Activated T-helper 1 cell treated with anti-CD3 and anti-CD28 coated beads, Interleukin-12 subunit alpha, Interleukin-12 subunit beta, Interleukin-2, Interleukin-4 antibody, amounts not matched to agents 30 ng/mL and 10 ng/mL and 1 ng/mL, durations not matched to agents 14 hours and 24 hours and 36 hours (primary cell): ENCODE measurements at places on chromosomes 5 and 9. TPM values are rescaled to one million over a fixed set of nuclear protein-coding genes. Genes with fewer than 3 reads are reported as not detected.

The PCDHB2 gene
- not detected in 2 replicates for total RNA-seq

The LIFR gene
- 0.10 and 0.20 TPM in 2 replicates for total RNA-seq

The CDK9 gene
- 97.3 and 105 TPM in 2 replicates for total RNA-seq

The ORM2 gene
- total RNA-seq, result not detected in 2 replicates

DNA sequence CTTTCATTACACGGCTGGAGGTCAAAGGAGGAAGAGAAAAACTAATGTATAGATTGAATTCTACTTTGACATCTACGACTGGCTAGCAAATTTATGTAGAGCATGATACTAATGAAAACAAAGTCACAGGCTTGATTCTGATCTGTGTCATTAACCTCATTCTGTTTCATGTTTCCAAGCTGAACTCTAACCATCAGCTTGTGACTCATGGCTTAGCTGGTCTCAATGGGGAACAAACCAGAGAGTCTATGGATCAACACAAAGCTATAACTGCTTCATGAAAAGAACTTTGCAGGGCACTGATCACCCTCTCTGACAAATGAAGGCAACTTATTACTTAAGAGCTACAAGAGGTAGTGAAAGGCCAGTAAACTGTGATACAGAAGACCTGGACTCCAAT lies 23.6 kb upstream of the PDE4D start:
- H3K27ac ChIP-seq, result no peak overlapping the region
- H3K27me3 ChIP-seq, result no peaks in the 10 kb centered on the region
- H3K4me3 ChIP-seq, result no peak overlapping the region
- H3K4me1 ChIP-seq, result no peaks in the 10 kb centered on the region
- no peaks in the 10 kb centered on the region for H3K36me3 ChIP-seq

DNA sequence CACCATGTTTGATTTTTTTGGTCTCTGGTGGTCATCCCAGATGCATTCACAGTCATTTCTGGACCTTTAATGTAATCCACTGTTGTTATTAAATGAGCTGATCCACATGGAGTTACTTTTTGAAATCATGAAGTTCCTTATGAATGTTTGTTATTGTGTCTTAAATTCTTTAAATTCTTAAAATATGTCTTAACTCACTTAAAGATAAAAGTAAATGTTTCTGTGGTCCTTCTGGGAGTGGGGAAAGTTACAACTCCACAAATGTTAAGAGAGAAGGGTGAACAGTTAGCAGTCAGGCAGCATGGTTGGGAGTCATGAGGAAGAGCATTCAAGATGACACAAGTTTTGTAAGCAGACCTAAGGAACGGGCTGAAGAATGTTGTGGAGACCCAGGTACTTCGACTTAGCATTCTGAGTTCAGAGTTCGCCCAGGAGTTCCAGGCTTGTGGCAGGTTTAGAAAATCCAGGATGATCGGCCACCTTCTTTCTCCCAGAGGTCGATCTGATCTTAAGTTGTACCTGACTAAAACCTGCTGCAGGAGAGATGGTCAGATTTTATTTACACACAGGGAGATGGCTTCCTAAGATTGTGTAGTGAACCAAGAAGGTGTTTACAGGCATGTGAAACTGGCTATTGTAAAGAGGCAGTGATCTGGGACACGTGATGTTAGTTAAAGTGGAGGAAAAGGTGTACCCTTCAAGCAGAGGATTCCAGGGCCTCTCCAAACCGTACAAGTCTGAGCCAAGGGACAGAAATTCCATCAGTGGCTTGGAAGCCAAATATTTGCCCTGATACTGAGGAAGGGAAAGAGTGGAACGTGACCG lies 17.2 kb downstream of the SLC1A1 start:
- no peaks in the 10 kb centered on the region for H3K36me3 ChIP-seq
- H3K27ac ChIP-seq, result no peak overlapping the region
- H3K4me1 ChIP-seq, result no peaks in the 10 kb centered on the region
- no peaks in the 10 kb centered on the region for H3K27me3 ChIP-seq
- DNase-seq, result no peak

GRCh38 chr9:81964218-81965171 lies 21.2 kb downstream of the SPATA31D3 start:
- no peak for DNase-seq
- no peak overlapping the region for H3K4me3 ChIP-seq
- no peaks in the 10 kb centered on the region for H3K4me1 ChIP-seq
- H3K36me3 ChIP-seq, result no peaks in the 10 kb centered on the region
- H3K27ac ChIP-seq, result no peak overlapping the region

GRCh38 chr5:132838516-132839282 lies 8.3 kb upstream of the SHROOM1 start:
- H3K4me1 ChIP-seq, result no peaks in the 10 kb centered on the region
- H3K27me3 ChIP-seq, result no peaks in the 10 kb centered on the region
- H3K27ac ChIP-seq, result no peak overlapping the region
- no peak for DNase-seq
- H3K36me3 ChIP-seq, result no peaks in the 10 kb centered on the region
- H3K4me3 ChIP-seq, result no peak overlapping the region

- H3K27me3 ChIP-seq, result no peaks in the 10 kb centered on the region
- H3K27ac ChIP-seq, result no peak overlapping the region
- H3K36me3 ChIP-seq, result peaks cover 2% of the 10 kb centered on the region
- peaks cover 9% of the 10 kb centered on the region for H3K4me1 ChIP-seq
- DNase-seq, result no peak
Observed at GRCh38 chr9:79682076-79682736, 110.4 kb downstream of the TLE4 start.

GRCh38 chr9:982394-983230 lies 6.2 kb downstream of the DMRT3 start:
- no peak overlapping the region for H3K27ac ChIP-seq
- H3K4me1 ChIP-seq, result no peaks in the 10 kb centered on the region
- no peak overlapping the region for H3K4me3 ChIP-seq
- no peak for DNase-seq
- H3K36me3 ChIP-seq, result no peaks in the 10 kb centered on the region

DNA sequence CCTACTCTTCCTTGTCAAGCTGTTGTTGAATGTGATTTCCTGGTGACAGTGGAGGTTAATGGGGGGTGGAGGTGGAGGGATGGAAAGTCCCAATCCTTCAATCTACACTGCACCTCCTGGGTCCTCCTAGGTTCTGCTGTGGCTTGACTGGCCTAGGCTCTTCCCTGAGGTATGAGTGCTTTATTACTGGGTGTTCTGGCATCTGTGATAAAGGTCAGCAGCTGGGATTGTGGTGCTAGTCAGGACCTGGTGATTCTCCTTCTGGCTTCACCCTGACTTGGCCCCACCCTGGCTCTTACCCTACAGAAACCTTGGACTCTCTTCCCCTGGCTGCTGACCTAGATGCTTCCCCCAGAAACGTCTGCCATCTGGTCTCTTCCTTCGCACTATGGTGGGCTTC lies 194.3 kb downstream of the ARHGEF28 start:
- no peak overlapping the region for H3K27ac ChIP-seq
- H3K36me3 ChIP-seq, result no peaks in the 10 kb centered on the region
- peaks cover 4% of the 10 kb centered on the region for H3K27me3 ChIP-seq
- H3K4me3 ChIP-seq, result no peak overlapping the region

- H3K4me1 ChIP-seq, result no peaks in the 10 kb centered on the region
- DNase-seq, result no peak
- no peak overlapping the region for H3K4me3 ChIP-seq
- no peak overlapping the region for H3K27ac ChIP-seq
- no peaks in the 10 kb centered on the region for H3K36me3 ChIP-seq
- H3K27me3 ChIP-seq, result no peaks in the 10 kb centered on the region
Observed at GRCh38 chr9:26260238-26260637, 582.0 kb upstream of the TUSC1 start.

DNA sequence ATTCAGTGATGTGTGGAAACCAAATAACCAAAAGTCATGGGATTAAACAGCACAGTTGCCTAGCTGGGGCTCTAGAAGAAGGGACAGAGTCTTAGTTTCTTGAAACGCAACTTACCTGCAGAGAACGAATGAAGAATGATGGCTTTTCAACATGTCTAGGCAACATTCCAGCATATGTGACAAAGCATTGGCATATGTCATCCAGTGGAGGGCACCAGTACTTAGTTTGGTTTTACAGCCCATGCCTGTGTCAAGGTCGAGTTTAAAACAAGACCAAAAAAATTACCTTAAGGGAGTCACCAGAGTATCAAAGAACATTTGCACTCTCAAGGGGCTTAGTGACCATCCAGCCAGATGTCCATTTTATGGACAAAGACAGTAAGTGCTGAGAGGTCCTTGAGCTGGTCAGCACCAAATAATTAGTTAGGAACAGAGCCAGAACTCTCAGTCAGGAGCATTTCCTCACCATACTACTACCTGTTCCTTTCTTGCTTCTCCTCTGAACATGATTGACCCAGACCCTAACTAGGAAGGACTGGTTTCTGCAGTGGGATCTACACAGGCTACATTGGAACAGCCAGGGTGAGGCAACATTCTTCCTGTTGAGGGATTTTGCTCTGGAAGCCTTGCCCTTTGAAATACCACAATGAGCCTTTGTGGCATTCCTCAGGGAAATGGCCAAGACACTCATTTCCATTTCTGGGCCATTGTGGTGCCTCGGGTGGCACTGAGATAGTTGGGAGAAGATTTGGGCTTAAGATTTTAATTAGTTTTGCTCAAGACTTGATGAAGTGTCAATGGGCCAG lies 75.4 kb upstream of the ANKH start:
- no peaks in the 10 kb centered on the region for H3K27me3 ChIP-seq
- H3K4me1 ChIP-seq, result no peaks in the 10 kb centered on the region
- no peak overlapping the region for H3K4me3 ChIP-seq
- no peak overlapping the region for H3K27ac ChIP-seq

DNA sequence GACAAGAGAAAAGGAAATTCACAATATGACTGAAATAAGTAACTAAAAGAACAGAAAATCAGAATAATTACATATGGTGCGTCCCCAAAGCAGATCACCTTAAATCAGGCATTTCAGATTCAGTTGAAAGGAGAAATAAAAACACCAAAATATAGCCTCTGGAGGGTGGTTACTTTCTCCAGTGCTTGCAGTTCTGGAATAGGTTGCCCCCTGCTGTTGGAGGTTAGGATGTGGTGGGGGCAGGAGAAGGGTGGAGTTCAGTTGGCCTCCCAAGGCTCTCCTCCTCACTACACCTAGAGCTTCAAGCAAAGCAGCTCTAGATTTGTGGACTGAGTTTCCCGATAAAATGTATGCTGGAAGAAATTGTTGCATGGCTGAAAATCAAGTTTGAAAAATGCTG lies 338.2 kb upstream of the TLE4 start:
- no peak for DNase-seq
- no peak overlapping the region for H3K4me3 ChIP-seq
- no peaks in the 10 kb centered on the region for H3K27me3 ChIP-seq

DNA sequence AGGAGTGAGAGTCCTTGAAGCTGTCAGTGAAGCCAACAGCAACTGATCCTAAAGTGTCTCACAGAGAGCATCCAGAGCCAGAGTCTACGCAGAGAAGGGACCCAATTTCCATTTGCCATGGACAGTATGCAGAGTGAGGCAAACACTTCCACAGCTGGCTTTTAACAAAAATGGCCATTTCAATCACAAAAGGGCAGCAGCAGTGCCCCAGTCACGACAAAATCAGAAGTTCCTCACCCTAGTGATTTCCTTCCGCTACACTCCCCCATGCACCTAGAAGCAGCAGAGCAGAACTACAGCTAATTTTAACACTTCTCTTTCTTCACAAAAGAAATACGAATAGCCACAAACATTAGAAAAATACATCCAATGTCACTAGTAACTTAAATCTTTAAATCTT lies 27.9 kb downstream of the FBXW11 start:
- no peaks in the 10 kb centered on the region for H3K27me3 ChIP-seq
- no peak for DNase-seq
- H3K27ac ChIP-seq, result no peak overlapping the region
- H3K4me1 ChIP-seq, result peaks cover 40% of the 10 kb centered on the region
- peaks cover 36% of the 10 kb centered on the region for H3K36me3 ChIP-seq
- H3K4me3 ChIP-seq, result no peak overlapping the region

GRCh38 chr5:131720714-131721113 lies 76.1 kb downstream of the FNIP1 start:
- peaks cover 10% of the 10 kb centered on the region for H3K4me1 ChIP-seq
- no peaks in the 10 kb centered on the region for H3K27me3 ChIP-seq
- no peak for DNase-seq
- no peak overlapping the region for H3K27ac ChIP-seq
- no peak overlapping the region for H3K4me3 ChIP-seq

DNA sequence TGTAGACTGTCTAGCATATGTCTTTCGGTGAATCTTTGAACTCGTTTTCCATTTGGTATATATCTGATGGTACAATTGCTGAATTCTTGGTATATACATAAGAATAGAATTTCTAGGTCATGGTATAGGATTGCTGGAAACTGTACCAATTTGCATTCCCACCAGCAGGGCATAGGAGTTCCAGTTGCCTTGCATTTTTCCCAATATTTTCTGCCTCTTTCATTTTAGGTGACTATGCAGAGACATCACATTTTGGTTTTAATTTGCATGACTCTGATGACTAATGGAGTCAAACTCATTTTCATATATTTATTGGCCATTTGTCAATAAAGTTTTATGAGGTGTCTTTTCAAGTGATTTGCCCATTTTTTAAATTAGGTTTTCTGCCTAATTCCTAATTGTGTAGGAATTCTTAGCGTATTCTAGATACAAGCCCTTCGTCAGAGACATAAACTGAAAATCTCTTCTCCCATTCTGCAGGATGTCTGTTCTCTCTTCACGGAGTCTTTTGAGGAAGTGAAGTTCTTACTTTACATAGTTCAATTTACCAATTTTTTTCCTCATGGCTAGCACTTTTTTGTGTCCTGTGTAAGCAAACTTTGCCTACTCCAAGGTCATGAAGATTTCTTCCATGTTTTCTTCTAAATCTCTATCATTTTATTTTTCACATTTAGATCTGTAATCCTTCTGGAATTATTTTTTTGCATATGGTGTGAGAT lies 28.9 kb upstream of the PDCD1LG2 start:
- DNase-seq, result no peak
- no peak overlapping the region for H3K27ac ChIP-seq

GRCh38 chr9:37675661-37676060 lies 24.9 kb downstream of the FRMPD1 start:
- H3K4me1 ChIP-seq, result no peaks in the 10 kb centered on the region
- no peaks in the 10 kb centered on the region for H3K36me3 ChIP-seq
- no peak overlapping the region for H3K4me3 ChIP-seq
- peaks cover 2% of the 10 kb centered on the region for H3K27me3 ChIP-seq
- no peak overlapping the region for H3K27ac ChIP-seq

DNA sequence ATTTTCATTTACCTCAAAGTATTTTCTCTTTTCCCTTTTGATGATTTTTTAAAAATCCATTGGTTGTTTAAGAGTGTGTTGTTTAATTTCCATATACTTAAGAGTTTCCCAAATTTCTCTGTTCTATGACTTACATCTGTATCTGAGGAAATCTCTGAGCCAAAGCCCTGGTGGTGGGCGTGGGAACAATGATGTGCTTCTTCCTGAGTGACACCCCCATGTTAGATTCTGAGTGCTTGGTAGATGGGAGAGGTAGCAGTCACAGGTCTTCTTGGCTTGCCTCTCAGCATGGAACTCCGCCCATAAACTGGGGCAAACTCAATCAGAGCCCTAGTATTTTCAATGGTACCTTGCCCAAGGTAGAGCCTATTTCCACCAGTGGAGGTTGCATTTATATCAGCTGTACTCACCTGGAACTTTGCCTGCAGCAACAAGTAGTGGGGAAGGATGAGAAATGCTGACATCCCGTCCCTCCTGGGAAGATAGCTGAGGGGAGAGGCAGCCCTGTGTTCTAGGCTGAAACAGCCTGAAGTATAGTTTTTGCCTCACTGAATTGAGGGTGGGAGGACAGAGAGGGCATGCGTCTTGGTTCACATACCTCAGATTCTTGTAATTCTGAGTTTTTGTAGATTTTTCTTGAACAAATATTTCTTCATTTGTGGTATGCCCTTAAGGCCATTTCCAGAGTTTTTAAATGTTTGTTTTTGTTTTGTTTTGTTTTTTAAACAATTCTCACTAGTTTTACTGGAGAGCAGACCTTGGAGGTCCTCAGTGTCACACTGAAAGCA lies 26.4 kb downstream of the C9orf43 start:
- H3K4me3 ChIP-seq, result no peak overlapping the region
- no peaks in the 10 kb centered on the region for H3K36me3 ChIP-seq
- no peaks in the 10 kb centered on the region for H3K4me1 ChIP-seq
- H3K27ac ChIP-seq, result no peak overlapping the region
- DNase-seq, result no peak
